CD4-positive, alpha-beta T cell treated with Interleukin-12 subunit alpha and Interleukin-12 subunit beta, for 1 hour (primary cell): ENCODE measurements at places on chromosomes 16 and 17.

DNA sequence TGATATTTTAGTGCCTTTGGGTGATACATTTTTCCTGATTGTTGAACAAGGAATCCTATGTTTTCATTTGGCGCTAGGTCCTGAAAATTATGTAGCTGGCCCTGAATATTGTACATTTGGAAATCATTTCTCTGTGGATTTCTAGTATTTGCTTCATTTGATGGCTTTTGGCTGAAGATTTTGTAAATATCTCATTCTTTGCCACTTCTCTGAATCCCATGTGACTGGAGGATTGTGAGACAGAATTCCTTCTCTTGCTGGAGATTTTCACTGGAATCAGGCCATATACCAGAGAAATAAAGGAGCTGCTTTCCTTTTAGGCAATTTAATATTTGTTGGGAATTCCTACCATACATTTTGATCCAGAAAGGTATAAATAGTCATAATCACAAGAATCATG lies 8.6 kb downstream of the KRT28 start:
- no peak for DNase-seq

DNA sequence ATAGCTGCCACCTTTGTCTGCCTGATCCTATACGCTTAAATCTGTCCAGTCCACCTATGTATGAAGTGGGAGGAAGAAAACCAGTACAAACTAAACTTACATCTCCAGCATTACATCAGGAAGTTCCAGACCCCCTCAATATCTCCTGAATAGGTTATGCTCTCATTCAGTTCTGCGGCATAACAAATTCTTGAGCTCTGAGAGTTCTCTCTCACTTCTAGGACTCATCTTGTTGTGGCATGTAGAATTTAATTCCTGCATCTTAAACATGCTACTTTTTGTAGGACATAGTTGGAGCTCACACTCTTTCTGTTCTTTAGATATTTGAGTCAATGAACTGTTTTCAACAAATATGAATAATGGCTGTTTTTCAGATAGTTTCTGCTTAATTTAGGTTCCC lies 662.5 kb downstream of the CDH11 start:
- DNase-seq = no peak

- no peak for DNase-seq
These were observed 241.4 kb downstream of the PMP22 start for GRCh38 chr17:15023589-15024336.

DNA sequence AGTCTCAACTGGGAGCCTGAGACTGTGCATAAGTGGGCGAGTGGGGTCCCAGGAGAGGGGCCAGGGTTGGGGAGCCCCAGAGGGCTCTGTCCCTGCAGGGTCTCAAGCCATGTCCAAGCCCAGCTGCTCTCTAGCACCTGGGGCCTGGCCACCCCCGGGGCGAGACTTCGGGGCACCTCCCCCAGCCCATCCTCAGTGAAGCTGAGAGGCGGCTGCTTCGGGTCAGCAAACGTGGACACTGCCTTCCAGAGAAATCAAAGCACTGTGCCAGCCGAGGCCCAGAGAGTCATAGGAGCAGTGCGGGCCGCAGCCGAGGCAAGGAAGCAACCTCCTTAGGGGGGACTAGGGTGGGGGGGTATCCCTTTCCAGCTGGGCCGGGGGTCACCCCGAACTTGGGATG lies 77.5 kb downstream of the ENGASE start:
- no peak for DNase-seq

GRCh38 chr16:12590963-12591362 lies 212.7 kb downstream of the CPPED1 start:
- no peak for DNase-seq

- DNase-seq = no peak
These were observed 25.8 kb downstream of the STAT3 start for GRCh38 chr17:42362245-42362961.

- no peak for DNase-seq
These were observed 31.1 kb downstream of the PPM1E start for GRCh38 chr17:58786586-58787295.
